ENCODE measurements at places on chromosomes 5 and 9. TPM values are rescaled to one million over a fixed set of nuclear protein-coding genes. Genes with fewer than 3 reads are reported as not detected.

Gene STING1
- total RNA-seq, result 179 TPM

DNA sequence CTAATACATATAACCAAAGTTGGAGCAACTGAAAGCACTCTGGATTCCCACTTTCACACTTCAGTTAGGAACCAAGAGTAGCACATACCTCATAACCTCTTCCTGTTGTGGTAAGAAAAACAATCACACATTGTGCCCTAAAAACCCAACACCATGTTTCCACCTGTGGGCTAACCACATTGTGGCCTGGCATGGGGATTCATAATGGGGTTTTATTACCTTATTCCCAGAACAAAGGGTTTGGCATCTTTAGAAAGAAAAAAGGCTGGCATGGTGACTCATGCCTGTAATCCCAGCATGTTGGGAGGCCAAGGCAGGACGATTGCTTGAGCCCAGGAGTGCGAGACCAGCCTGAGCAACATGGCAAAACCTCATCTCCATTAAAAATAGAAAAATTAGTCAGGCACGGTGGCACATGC is 60.6 kb downstream of the HSD17B3 start:
- H3K4me1 ChIP-seq, result no peaks in the 10 kb centered on the region
- H3K27ac ChIP-seq, result no peak overlapping the region
- H3K27me3 ChIP-seq, result no peaks in the 10 kb centered on the region
- no peak overlapping the region for H3K4me3 ChIP-seq
- DNase-seq, result no peak
- no peaks in the 10 kb centered on the region for H3K36me3 ChIP-seq

DNA sequence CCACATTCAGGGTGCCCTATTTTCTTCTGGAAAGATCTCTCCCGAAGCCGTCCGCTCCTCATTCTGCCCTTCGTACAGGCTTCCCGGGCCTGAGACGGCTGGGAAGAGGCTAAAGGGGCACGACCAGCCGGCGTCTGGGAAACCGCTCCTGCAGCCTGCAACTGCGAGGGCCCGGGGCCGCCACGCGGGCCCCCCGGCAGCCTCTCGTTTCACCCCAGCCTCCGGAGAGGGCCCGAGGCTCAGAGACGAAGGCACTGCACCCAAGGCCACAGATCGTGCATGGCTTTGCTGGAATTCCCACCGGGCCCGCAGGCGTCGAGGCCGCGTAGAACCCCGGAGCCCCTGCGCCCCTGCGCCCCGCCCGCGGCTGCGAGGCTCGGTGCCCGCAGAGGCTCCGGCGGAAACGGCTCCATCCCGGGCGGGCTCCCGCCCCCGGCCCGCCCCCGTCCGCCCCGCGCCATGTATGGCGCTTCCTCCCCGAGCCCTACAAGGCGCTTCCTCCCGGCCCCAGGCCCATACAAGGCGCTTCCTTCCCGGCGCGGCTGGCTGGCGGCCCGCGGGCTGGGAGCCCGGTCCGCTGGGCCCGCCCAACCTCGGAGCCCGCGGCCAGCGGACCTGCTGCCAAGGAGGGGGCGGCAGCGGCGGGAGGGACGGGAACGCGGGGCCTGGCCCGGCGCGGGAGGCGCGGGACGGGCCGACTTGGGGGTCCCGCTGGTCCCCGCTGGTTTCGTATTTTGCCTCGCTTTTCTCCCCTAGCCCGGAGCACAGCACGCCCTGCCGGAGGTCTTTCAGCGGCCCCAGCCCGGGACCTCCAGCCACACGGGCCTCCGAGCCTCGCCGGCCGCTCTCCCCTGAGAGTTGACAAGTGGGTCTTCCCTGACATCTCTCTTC is 26.6 kb downstream of the EGR1 start:
- H3K27me3 ChIP-seq, result no peaks in the 10 kb centered on the region
- peaks cover 9% of the 10 kb centered on the region for H3K4me1 ChIP-seq
- no peaks in the 10 kb centered on the region for H3K36me3 ChIP-seq
- H3K27ac ChIP-seq, result peak overlapping the region; percentile 42
- H3K4me3 ChIP-seq, result peak overlapping the region; percentile 57

Gene FAT2
- not detected for total RNA-seq

DNA sequence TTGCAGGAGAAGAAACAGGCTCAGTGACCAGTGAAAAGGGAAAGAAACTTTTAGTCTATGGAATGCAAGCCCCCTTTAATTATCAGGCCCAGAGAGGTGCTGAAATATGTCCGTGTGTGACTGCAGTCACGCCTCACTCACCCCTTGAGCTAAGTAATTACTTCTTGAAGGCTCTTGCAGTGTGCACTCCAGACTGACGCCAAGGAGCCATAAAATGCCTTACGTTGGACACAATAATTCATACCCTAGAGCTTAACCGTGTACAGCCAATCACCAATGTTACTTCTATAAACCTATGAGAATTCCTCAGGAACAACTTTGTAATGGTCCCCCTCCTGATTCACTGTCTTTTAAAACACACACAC is 242.2 kb downstream of the SYK start:
- no peak overlapping the region for H3K4me3 ChIP-seq
- no peaks in the 10 kb centered on the region for H3K27me3 ChIP-seq
- no peaks in the 10 kb centered on the region for H3K4me1 ChIP-seq
- no peaks in the 10 kb centered on the region for H3K36me3 ChIP-seq
- DNase-seq, result no peak

- no peaks in the 10 kb centered on the region for H3K36me3 ChIP-seq
- DNase-seq, result no peak
- H3K4me1 ChIP-seq, result no peaks in the 10 kb centered on the region
- H3K4me3 ChIP-seq, result no peak overlapping the region
- H3K27ac ChIP-seq, result no peak overlapping the region
Measured at GRCh38 chr5:68770551-68770950, 323.3 kb upstream of the SLC30A5 start.

GRCh38 chr9:7115606-7116005 is 357.8 kb downstream of the KDM4C start:
- no peaks in the 10 kb centered on the region for H3K27me3 ChIP-seq
- no peak overlapping the region for H3K27ac ChIP-seq
- no peak overlapping the region for H3K4me3 ChIP-seq
- H3K36me3 ChIP-seq, result no peaks in the 10 kb centered on the region
- DNase-seq, result no peak
- H3K4me1 ChIP-seq, result peaks cover 2% of the 10 kb centered on the region

DNA sequence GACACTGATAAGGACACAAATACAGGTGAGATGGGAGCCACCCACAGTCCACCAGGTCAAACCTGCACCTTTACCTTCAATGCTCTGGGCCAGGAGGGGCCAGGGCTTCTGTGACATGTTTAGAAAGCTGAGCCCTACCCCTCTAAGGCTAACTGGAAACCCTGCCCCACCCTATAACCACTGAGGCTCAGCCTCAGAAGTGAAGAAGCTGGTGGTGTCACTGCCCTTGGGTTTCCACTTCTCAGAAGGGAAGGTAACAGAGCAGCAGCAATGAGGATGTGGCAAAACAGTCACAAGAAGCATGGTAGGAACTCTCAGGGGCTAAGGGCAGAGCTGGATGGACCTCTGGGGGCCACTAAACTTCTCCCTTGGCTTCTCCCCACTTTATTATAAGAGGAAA is 6.0 kb downstream of the PDGFRB start:
- peak overlapping the region; percentile 40 for H3K4me3 ChIP-seq
- peaks cover 3% of the 10 kb centered on the region for H3K36me3 ChIP-seq
- H3K27me3 ChIP-seq, result no peaks in the 10 kb centered on the region
- DNase-seq, result no peak

GRCh38 chr5:140630292-140631035 is 2.5 kb downstream of the CD14 start:
- no peak for DNase-seq
- no peak overlapping the region for H3K4me3 ChIP-seq
- H3K27ac ChIP-seq, result peak overlapping the region; percentile 26
- no peaks in the 10 kb centered on the region for H3K36me3 ChIP-seq
- no peaks in the 10 kb centered on the region for H3K27me3 ChIP-seq

GRCh38 chr5:76994337-76994736 is 35.9 kb upstream of the AGGF1 start:
- no peak overlapping the region for H3K27ac ChIP-seq
- H3K4me3 ChIP-seq, result no peak overlapping the region
- H3K27me3 ChIP-seq, result no peaks in the 10 kb centered on the region
- no peak for DNase-seq

Gene ADGRD2
- not detected for total RNA-seq

GRCh38 chr5:14650052-14650451 is 14.5 kb upstream of the OTULIN start:
- no peak overlapping the region for H3K4me3 ChIP-seq
- H3K27me3 ChIP-seq, result no peaks in the 10 kb centered on the region
- H3K4me1 ChIP-seq, result no peaks in the 10 kb centered on the region
- no peaks in the 10 kb centered on the region for H3K36me3 ChIP-seq

DNA sequence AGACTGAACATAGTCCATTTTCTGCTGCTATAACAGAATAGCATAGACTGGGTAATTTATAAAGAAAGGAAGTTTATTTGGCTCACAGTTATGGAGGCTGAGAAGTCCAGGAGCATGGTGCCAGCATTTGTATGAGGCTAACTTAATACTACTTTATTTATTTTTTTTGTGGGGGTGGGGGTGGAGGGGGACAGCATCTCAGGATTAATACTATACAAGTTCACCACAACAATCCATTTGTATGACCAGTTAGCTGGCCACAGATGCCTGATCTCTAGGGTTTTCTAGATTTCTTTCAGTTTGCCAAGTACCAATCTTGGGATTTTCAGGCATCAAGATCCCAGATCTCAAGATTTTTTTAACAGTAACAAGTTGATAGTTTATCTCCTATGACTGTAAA is 20.3 kb downstream of the ANGPTL2 start:
- no peaks in the 10 kb centered on the region for H3K4me1 ChIP-seq
- no peaks in the 10 kb centered on the region for H3K36me3 ChIP-seq
- H3K4me3 ChIP-seq, result no peak overlapping the region
- DNase-seq, result no peak
- no peak overlapping the region for H3K27ac ChIP-seq

Gene ENC1
- 12.9 TPM for total RNA-seq

DNA sequence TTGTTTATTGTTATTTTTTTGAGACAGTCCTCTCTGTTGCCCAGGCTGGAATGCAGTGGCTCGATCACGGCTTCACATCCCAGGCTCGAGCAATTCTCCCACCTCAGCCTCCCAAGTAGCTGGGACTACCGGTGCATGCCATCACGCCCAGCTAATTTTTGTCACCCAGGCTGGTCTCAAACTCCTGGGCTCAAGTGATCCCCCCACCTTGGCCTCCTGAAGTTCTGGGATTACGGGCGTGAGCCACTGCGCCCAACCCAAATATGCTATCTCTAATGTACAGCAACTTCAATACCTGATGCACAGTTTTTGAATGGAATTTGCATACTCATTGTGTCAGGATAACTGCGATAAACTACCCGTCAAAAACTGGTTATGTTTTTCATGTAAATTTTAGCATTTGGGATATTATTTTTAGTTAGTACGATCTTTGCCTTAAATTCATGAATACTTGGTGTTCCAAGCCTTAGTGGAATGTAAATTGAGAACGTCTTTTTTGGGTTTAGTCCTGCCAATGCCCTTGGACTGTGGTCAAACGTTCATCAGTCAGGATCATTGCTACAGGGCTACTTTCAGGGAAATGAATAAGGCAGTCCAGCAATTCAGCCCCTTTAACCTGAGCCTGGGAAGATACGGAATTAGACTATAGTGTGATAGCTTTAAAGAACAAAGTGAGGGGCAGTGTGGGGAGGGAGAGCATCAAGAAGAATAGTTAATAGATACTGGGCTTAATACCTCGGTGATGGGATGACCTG is 4.4 kb downstream of the UGCG start:
- H3K4me1 ChIP-seq, result peaks cover 1% of the 10 kb centered on the region
- no peak overlapping the region for H3K27ac ChIP-seq
- H3K4me3 ChIP-seq, result peak overlapping the region; percentile 17
- no peaks in the 10 kb centered on the region for H3K36me3 ChIP-seq
- H3K27me3 ChIP-seq, result no peaks in the 10 kb centered on the region

- no peaks in the 10 kb centered on the region for H3K36me3 ChIP-seq
- no peaks in the 10 kb centered on the region for H3K4me1 ChIP-seq
- no peak overlapping the region for H3K27ac ChIP-seq
- no peaks in the 10 kb centered on the region for H3K27me3 ChIP-seq
- no peak overlapping the region for H3K4me3 ChIP-seq
- no peak for DNase-seq
Measured at GRCh38 chr5:13553896-13554295, 390.6 kb downstream of the DNAH5 start.

Gene CCDC112
- 10.4 TPM for total RNA-seq

GRCh38 chr5:79992891-79993657 is 2.0 kb upstream of the MTX3 start:
- peaks cover 5% of the 10 kb centered on the region for H3K36me3 ChIP-seq
- no peak overlapping the region for H3K27ac ChIP-seq
- H3K27me3 ChIP-seq, result no peaks in the 10 kb centered on the region
- no peak for DNase-seq
- H3K4me3 ChIP-seq, result no peak overlapping the region

GRCh38 chr5:132487095-132487428 is 3.5 kb downstream of the IRF1 start:
- H3K27me3 ChIP-seq, result no peaks in the 10 kb centered on the region
- H3K4me1 ChIP-seq, result peaks cover 26% of the 10 kb centered on the region
- H3K36me3 ChIP-seq, result peaks cover 40% of the 10 kb centered on the region
- H3K4me3 ChIP-seq, result no peak overlapping the region

- H3K36me3 ChIP-seq, result peaks cover 25% of the 10 kb centered on the region
- H3K27ac ChIP-seq, result no peak overlapping the region
- no peak overlapping the region for H3K4me3 ChIP-seq
- peaks cover 19% of the 10 kb centered on the region for H3K4me1 ChIP-seq
- DNase-seq, result no peak
Measured at GRCh38 chr9:128124873-128125579, 2.5 kb downstream of the PTGES2 start.

Measured in ascending aorta (tissue), 2 donors.